Nephron progenitor cell (in vitro differentiated cells): ENCODE measurements at places on chromosomes 1 and 21.
A peak's percentile ranks its signal among the peaks of the same experiment; 100 is the strongest.

DNA sequence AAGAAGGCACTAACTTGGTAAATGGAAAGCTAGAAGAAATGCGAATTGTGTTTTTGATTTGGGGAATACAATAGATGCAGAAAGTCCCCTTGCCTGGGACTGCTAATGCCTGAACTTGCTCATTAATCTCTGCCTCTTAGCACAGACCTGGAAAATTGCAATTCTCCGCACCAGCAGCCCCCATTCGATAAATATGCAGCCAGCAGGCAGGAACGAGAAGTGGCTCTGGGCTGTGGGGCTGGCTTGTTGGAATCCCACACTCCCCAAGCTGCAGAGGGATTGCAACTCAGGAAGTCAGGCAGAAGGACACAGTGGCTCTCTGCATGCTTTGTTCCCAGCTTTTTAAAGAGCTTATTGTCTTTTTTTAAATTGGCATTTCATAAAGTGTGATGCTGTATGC, 51.3 kb downstream of the PCP4 start:
- DNase-seq = no peak

- DNase-seq = no peak
Observed at GRCh38 chr1:45196863-45197262, 9.5 kb downstream of the ZSWIM5 start.

GRCh38 chr1:226201029-226201593, 14.6 kb upstream of the ACBD3 start:
- DNase-seq = no peak

DNA sequence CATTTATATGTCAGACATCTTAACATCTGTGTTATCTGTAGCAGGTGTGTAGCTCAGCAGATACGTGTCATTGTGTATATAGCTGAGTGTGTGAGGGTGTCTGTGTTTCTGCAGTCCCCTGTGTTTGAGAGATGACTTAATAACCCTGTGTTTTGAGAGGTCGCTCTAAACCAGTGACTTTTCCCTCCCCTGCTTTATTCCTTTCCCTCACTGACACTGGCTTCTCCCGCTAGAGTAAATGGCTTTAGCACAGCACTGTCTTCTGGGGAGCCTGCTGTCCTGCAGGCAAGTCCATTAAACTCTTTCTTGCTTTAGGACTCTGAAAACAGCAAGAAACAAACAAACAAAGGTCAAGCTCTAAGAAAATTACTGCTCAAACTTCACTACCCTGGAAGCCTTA, 53.0 kb downstream of the VANGL1 start:
- DNase-seq = no peak

DNA sequence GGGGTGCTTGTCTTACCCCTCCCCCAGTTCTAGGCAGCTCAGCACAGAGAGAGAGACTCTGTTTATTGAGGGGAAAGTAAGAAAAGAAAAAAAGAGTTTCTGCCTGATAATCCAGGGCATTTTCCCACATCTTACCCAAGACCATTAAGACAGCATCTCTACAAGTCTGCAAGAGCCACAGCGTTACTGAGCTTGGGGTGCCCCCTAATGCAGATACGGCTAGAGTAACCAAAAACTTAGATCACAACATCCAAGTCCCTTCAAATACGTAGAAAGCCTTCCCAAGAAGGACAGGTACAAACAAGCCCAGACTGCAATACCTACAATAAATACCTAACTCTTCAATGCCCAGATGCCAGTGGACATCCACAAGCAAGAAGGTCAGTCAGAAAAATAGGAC, 6.2 kb upstream of the TEX50 start:
- no peak for DNase-seq

DNA sequence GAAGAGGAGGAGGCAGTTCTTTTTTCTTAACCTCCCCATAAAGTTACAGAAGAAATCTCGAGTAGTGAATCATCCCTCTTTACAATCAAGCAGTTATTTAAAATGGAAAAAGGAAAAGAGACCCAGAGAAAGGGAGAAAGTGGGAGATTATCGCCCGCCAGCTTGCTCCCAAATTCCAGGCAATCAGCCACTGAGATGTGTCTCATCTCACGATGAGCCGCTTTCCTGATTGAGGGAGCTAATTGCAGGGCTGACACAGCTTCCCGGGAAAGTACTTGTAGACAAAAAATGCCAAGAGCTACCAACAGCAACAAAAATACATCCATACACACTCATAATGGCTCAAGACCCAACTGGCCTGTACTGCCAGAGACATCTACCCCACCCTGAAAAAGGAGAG, 191.6 kb upstream of the ZC3H12A start:
- no peak for DNase-seq

- DNase-seq = no peak
Observed at GRCh38 chr1:81254560-81254959, 546.2 kb upstream of the ADGRL2 start.

DNA sequence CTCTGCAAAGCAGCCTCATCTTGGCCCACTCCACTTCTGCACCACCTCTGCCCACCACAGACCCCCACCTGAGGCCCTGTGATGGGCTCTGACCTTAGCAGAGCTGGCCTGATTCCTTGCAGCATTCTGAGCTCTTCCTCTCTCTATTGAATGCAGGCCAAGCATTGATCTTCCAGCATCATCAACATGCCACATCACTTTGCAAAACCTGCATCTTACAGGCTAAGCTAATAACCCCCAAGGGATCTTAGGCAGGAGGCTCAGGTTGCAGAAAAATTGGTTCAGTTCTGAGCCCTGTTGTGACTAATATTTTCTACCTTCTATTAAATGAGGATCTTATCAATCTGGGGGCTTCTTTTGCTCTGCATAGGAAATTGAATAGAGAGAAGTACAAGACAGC, 78.7 kb downstream of the ATP1A1 start:
- no peak for DNase-seq

- peak; percentile 6 for DNase-seq
Observed at GRCh38 chr1:219174460-219175211, 958 bp downstream of the LYPLAL1 start.

DNA sequence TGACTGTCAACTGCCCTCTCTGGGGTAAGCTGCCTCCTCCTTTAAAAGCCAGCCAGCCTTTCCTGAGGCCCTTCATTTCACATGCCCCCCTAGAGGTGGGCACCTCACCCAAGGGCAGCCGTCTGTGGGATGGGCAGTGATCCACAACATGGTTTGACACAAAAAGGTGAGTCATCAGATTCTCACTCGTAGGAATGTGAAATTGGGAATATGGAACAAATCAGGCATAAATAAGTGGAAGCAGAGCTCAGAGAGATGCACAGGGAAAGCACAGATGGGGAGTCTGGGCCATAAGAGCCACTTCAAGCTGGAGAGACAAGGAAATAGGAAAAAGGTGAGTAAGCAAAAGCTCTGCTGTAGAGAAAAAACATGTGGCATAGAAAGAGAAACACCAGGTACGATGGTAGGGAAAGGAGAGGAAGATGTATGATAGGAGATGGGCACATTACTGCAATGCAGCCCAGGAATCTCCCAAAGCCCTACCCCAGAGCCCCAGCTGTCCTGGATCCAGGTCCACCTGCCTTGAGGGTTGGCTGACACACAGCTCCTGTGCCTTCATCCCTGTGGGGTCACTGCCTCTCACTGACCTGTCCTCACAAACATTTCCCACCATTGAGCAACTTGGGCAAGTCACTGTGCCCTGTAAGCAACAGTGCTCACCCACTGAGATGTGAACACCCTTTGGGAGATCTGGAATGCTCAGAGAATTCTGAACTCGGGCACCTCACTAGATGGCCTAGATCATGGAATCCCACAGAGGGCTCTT, 86.6 kb downstream of the ASTN1 start:
- no peak for DNase-seq

DNA sequence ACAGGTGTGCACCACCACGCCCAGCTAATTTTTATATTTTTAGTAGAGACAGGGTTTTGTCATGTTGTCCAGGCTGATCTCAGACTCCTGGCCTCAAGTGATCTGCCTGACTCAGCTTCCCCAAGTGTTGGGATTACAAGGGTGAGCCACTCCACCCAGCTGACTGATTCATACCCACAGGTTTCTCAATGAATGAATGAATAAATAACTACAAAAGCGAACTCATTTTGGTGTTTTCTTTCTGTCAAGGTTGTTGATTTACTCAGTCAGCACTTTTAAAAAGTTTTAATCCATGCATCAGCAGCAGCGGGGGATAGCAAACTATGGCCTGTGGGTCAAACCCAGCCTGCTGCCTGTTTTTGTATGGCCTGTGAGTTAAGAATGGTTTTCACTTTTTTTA, 217.5 kb downstream of the FAF1 start:
- no peak for DNase-seq

GRCh38 chr1:152884966-152885624, 7.0 kb downstream of the SMCP start:
- no peak for DNase-seq

DNA sequence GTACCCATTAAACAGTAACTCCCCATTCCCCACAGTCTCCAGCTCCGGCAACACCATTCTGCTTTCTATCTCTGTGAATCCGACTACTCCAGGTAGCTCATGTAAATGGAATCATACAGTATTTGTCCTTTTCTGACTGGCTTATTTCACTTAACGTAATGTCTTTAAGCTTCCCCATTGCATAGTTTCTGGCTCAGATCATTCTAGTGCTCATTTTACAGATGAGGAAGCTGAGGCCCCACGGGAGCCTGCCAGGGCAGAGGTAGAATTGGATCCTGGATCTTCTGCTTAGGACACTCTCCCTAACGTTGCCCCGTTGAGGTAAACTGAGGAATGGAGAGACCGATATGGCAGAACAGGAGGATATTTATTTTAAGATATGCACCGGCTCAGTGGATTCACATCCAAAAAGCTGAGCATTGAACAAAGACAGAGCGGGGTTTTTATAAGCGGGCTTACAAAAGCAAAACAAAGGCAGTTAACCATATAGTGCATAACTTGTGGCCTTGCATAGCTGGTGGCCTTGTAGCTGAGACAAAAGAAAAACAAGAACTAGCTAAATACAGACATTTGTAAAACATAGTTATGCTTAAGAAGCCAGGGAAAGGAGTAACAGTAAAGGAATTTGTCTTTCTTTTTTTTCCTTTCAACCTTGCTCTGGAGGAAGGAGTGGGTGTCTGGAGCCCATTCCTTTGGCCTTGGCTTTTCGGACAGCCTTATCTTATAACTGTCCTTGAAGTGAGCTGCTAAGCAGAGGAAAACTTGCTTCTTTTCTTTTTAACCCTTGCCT, 15.3 kb upstream of the KLHDC8A start:
- no peak for DNase-seq

- no peak for DNase-seq
Observed at GRCh38 chr1:6025269-6026094, 20.2 kb upstream of the KCNAB2 start.

- DNase-seq = no peak
Observed at GRCh38 chr1:200410566-200410878, 686 bp upstream of the ZNF281 start.

GRCh38 chr1:111569913-111570312, 49.7 kb upstream of the RAP1A start:
- no peak for DNase-seq

- DNase-seq = no peak
Observed at GRCh38 chr1:178613271-178613945, 100.5 kb downstream of the TEX35 start.

DNA sequence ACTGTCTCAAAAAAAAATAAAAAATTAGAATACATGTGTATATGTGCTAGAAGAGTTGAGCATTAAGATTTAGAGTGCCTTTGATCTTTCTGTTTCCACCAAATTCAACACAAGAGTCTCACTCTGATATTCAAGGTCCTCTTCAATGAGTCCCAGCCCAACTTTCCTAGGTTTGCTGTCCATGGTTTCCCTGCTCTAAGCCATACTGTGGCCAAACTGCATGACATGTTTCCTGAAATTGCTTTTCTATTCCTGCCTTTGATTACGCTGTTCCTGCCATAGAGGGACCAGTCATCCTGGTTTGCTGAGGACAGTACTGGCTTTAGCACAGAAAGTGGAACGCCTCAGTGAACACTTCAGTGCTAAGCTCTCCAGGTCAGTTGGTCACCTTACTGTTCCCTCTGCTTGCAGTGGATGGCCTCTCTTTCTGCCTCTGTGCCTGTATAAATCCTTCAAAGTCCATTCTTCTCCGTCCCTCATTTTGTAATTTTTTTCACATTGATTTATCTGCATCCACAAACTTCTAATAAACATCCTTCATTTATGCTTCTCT, 305.9 kb upstream of the PROX1 start:
- DNase-seq = no peak

DNA sequence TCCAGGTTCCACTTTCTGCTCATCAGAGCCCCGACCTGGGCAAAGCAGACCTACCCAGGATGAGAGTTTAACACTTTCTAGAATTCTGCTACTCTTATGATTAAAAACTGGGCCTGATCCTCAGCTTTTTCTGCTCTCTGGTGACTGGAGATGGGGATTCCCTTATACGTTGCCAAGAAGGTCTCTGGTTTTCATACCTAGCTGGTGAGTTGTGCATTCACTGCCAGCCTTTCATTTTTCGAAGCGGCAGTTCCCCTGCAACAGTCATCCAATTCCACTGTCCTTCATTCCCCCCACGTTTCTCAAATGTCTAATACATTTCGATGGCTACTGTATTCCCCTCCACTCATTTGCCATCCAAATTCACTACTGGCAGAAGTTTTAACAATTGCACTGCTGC, 135.3 kb downstream of the ADSS2 start:
- no peak for DNase-seq

DNA sequence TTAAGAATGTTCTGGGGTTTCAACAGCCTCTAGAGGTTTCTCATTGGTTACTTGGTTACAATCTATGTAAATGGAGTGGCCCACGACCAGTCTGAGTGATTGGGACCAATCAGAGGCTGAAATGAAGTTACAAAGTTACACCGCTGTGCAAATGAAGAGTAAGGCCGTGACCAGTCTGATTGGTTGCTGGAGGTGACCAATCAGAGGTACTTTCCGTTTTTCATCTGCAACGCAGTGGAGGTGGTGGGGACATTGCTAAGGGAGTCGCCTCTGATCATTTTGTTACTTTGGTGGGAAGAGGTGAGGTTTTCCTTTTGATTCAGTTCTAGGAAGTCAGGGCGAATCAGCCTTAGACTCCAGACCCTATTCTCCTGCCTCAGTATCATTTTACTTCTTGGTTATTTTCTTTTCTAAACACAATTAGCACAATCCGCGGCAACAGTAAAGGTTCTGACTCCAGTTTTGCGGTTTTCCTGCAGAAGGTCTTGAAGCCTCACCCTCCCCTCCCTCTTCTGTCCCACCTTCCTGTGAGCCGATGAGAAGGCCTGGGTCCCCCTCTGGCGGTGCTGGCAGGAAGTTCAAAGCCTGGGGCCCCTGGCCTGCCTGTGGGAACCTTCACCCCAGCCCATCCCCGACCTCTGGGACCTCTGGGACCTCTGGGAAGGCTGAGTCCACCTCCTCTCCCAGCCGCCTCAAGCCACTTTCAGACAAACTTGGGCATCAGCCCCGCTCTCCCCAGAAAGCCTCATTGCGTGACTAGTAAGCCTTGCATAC, 38.7 kb upstream of the TTC34 start:
- no peak for DNase-seq
